ENCODE measurements at places on chromosomes 3 and 15. TPM values are rescaled to one million over a fixed set of nuclear protein-coding genes. Genes with fewer than 3 reads are reported as not detected.
A peak's percentile ranks its signal among the peaks of the same experiment; 100 is the strongest.

DNA sequence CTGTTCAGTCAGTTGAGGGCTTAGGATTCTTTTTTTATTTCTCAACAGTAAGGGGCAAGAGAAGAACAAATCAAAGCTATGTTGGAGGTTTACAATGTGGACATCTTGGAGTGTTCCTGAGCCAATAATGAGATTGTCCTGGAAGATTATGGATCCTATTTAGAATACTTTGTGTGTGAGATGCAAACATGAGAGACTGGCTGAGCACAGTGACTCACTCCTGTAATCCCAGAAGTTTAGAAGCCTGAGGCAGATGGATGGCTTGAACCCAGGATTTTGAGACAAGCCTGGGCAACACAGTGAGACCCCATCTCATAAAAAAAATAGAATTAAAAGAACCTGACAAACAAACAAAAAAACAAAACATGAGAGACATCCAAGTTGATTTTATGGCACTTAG lies 351.6 kb downstream of the GAP43 start:
- ATAC-seq, result no peak

DNA sequence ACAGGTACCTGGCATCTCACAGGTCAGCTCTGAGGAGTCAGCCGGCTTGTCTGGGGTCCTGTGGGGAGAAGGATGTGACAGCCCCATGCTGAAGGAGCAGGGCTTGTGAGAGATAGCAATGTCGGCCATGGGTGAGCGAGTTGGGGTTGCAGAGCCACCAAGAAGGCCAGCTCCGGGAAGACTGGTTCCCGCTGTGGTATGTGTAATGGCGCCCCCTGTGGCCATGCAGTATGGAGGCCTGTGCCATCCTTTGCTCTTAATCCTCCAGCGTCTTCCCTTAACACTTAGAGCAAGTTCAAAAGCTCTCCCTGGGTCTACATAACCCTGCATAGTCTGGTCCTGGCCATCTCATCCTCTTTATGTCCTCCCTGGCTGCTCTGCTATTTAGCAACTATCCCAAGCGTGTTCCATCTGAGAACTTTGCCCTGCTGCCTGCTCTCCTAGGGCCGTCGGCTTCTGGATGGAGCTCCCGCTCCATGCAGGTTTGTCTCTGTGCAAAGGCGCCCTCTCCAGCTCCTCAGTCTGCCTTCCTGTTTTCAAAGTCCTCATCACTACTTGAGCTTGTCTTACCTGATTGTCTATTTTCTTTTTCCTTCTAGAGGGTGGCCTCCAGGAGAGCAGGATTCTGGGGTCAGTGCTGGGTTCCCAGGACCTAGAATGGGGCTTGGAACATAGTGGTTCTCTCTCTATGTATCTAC lies 40.8 kb upstream of the IQCF6 start:
- ATAC-seq, result no peak

- ATAC-seq, result no peak
Observed at GRCh38 chr3:150235799-150236198, 172.3 kb upstream of the TSC22D2 start.

- no peak for ATAC-seq
Observed at GRCh38 chr3:126356373-126357264, 589 bp downstream of the KLF15 start.

DNA sequence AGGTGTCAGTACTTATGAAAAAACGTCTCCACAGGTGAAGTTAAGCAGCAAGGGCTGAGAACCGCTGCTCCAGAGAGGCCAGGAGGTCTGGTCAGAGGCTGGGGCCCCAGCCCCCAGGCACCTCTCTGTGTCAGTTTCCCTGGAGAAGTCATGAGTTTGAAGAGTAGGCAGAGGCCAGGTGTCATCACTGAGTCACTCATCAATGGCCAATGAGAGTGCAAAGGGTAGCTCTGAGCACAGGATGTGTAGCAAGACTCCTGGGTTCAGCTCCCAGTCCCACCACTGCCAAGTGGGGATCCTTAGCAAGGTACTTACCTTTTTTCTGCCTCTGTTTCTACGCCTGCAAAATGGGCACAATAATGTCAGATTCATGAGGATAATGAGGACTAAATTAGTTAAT lies 47.9 kb downstream of the CORO2B start:
- peak; percentile 58 for ATAC-seq

GRCh38 chr3:110227991-110228390 lies 843.6 kb upstream of the NECTIN3 start:
- ATAC-seq, result no peak

DNA sequence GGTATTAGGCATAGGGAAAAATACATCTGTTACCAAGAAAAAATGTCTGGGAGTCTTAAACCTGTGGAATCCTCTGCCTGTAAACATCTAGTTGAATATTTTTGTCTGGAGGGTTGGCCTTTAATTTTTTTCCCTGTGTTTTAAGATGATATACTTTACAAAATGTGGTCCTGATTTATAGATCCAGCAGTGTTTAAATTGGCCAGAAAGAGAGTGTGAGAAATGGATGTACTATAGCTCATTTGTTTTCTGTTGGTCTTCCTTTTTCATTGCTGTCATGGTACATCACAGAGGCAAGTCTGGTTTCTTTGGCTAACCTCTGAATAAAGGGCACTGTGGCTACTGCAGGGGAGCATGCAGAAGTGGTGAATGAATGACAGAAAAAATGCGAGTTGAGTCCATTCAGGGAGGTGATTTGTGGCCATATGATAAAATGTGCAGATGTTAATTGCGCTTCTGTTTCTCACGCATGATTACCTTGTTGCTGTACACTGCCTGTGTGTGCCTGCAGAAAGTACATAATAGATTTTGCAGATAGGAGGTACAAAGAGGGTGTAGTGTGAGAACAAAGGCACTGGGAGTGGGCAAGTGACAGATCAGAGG lies 150.0 kb downstream of the NFKBIZ start:
- ATAC-seq, result no peak

Gene FAM174B
- 7.0 TPM for total RNA-seq

Gene AADACL2
- total RNA-seq, result not detected

DNA sequence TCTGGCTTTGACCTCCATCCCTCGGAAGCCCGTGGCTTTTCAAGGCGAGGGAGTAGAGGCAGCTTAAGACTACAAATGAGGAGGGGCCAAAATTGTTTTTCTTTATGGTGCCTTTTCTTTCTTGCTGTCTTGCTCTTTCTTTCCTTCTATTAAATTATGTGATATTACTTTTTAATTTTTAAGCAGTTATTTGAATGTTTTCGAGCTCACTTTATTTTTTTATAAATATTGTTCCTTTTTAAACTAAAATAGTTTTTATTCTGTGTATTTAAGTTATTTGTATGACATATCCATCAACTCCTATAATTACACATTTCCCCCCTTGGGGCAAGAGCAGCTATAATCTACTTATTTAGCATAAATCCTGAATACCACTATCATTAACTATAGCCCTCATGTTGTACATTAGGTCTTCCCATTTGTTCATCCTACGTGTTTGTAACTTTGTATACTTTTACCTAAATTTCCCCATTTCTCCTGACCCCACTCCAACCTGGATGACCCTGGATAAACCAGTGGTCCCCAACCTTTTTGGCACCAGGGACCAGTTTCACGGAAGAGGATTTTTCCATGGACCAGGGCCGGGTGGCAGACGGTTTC lies 622 bp upstream of the PLSCR1 start:
- no peak for ATAC-seq

Gene ECE2
- not detected for total RNA-seq

- ATAC-seq, result no peak
Observed at GRCh38 chr3:43031889-43032545, 52.9 kb downstream of the GASK1A start.

Gene SIAH2
- 92.4 TPM for total RNA-seq

Gene PLCH1
- not detected for total RNA-seq

Gene APOD
- total RNA-seq, result 4.2 TPM

Gene SST
- total RNA-seq, result not detected

Gene EEF1AKMT4
- 8.0 TPM for total RNA-seq

Gene CACNA2D2
- total RNA-seq, result 5.0 TPM

DNA sequence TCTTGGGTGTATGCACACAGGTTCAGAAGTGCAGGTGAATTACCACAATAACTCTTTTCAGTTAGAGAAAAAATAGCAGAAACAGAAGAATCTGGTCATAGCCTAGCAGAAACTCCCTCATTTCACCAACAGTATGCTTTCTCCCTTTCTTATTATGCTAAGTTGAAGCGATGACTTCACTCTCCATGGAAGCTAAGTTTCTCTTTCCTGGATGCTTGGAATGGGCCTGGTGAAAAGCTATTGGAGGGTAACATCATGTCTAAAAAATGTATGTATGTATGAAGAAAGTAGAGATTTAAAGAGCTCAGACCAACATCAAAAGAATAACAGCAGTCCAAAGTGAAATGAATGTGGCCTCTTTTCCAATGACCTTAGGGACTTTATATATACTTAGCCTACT lies 145.5 kb downstream of the TIGIT start:
- ATAC-seq, result no peak

GRCh38 chr15:91660174-91660649 lies 193.3 kb upstream of the SLCO3A1 start:
- no peak for ATAC-seq

GRCh38 chr3:178198329-178198728 lies 337.9 kb upstream of the KCNMB2 start:
- no peak for ATAC-seq

DNA sequence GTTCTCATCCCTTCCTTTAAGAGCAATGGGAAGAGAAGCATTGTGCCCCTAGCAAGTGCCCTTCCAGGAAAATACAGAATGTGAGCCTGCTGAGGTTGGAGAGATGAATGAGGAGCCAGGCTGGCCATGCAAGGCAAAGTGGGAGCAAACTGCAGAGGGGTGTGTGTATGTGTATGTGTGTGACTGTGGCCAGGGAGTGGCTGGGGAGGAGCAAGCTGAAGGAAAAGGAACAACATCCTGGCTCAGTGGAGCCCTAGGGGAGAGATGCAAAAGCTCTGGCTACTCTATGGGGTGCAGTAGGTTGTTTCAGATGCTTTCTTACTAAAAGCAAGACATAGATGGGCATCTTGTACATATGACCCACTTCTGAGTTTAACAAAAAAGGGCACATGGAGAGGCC lies 20.6 kb downstream of the FOXP1 start:
- no peak for ATAC-seq

Gene HAPLN3
- 31.6 TPM for total RNA-seq

Gene SCN11A
- total RNA-seq, result 0.22 TPM

DNA sequence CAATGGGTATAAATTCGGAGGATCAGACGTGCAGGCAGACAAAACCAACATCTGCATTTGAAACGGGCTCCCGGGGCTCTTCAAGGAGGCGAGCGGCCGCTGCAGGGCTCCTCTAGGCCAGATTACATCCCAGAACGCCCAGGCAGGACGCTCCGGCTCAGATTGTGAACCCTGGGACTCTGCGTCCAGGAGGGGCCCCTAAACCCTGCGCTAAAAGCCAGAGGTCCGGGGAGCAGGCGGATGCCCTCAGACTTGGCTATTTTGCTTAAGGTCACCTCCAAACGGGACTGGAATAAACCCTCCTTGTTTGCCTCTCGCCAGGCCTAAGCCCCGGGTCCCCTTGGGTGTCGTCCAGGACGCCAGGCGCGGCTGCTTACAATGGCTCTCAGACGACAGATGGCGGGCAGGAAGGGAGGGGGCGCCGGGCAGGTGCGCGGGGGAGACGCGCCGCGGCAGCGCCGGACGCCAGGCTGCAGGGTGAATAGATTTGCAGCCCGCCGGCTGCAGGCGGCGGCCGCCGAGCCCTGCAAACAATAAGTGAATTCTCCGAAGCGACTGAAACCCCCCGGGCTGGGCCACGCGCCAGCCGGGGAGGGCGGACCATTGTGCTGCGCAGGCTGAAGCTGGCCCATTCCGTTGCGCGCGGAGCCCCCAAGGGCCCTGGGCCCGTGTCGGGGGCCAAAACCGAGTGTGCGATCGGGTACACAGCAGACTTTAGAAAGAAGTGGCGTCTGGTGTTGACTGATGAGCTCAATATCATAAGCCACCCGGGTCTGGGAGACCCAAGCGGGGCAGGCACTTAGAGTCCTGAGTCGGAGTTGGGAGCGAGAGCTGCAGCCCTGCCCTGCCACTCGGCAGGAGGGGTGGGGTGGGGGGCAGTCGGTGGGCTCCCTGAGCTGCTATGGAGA lies 32.3 kb upstream of the AMOTL2 start:
- ATAC-seq, result no peak

DNA sequence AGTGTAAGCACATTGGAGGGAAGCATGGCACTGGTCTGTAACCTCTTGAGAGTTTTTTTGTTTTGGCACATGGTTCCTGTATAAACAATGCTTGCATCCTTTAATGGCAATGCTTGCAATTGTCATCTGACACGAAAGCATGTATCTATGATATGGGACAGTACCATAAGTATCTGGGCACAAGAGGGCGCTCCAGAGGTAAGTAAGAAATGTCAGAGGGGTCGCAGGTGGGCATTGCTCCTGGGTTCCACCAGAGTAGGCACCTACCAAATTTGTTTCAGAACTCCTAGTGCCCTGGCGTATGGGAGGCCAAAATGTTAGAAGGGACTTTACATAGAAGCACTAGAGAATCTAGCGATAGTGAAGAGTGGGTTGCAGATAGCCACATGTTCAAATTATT lies 58.7 kb upstream of the BCHE start:
- no peak for ATAC-seq

DNA sequence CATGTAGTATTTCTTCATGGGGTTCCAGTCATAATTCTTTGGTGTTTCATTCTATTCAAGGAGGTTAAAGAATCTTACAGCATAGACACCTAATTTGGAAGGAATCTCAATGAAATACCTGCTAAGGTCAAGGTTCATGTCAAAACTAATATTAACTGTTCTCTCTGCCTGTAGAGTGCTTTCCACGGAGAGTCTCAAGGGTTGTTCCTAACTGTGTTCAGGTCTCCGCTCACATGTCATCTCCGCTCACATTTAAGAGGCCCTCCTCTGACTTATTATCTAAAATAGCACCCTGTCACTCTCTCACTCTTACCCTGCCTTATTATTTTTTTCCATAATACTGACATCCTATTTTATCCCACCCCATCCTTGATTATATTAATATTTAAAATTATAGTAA lies 239.9 kb downstream of the RBMS3 start:
- ATAC-seq, result no peak

DNA sequence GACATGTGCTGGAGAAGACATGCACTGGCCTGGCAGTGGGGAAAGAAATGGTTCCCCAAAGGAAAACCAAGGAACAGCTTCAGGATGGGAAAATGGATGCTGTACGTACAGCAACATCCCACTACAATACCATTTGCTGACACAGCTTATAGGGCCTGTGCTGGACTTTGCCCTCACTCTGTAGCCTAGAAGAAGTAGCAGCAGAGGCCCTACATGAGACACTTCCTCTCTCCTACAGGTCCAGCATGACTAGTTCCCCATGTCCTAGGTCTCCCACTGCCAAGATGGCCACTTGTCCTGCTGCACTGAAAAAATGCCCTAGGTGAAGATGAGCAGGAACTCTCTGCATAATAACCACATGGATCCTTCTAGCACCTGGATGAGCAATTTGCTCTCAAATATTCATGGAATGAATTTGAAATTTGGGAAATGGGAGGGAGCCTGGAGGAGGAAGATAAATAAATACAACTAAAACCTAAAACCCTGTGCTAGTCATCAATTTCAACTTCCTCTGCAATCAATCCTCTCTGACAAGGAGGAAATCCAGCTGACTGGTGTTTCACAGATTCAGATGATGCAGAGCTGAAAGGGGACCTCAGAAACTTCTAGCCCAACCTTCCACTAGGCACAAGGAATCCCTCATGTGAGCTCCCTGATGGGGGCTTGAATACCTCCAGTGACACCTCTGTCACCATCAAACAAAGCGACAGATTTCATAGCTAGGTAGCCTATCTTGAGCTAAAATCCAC lies 514.3 kb upstream of the PPP2R3A start:
- ATAC-seq, result no peak

Gene EEFSEC
- total RNA-seq, result 12.8 TPM

- peak; percentile 35 for ATAC-seq
Observed at GRCh38 chr3:33392703-33393125, 47.5 kb downstream of the UBP1 start.

- ATAC-seq, result no peak
Observed at GRCh38 chr3:169846458-169847193, 23.1 kb downstream of the LRRC31 start.

GRCh38 chr3:10383850-10384248 lies 62.9 kb upstream of the SEC13 start:
- ATAC-seq, result no peak

Gene CFAP100
- not detected for total RNA-seq
